ENCODE measurements at places on chromosomes 13 and 19.

DNA sequence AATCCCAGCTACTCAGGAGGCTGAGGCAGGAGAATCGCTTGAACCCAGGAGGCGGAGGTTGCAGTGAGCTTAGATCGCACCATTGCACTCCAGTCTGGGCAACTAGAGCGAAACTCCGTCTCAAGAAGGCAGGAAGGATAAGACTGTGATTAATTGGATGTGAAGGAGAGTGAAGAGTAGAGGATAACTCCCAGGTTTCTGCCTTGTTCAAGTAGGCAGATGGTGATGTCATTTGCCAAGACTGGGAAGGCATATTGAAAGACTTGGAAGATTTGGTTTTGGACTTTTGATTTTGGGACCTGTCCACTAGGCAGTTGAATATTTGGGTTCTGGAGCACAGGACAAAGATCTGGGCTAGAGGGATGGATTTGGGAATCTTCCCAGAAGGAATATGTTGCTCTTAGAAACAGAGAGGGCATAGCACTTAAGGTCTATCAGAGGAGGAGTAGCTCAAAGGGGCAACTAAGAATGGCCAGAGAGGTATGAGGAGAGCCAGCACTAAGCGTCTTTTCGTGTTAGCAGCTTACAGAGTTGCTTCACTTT lies 20.0 kb downstream of the GARRE1 start:
- DNase-seq = no peak

DNA sequence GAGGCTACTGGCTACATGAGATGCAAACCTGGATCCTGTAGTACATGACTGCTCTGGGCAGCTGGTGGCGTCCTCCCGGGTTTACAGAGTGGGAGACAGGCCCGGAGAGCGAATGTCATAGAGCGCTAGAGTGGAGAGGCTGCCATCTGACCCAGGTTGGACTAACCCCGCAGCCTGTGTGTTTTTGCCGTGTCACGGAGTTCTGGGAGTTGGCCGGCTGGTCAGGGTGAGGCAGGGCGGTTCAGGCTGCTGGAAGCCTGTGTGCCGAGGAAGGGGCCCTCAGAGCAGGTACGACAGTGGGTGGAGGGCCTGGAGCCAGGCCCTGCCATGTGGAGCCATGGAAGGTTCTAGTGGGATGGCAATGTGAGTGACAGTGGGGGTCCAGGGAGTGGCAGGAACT lies 12.5 kb downstream of the CRTC1 start:
- DNase-seq = no peak

DNA sequence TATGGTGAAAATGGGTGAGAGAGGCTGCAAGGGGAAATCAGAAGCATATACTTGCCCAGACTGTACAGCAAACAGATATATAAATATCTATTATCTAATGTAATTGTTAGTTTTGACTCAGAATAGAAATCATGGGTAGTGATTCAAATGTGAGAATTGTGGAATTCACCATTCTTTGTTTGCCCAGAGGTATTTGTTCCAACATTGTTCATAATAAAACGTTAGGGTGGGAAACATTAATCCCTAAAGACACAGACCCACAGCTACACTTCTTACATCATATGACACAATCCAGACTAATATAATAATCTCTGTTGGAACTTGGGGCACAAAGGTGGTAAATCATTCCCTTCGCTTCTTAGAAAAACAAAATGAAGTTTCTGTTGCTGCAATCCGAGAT lies 646.5 kb upstream of the SLITRK6 start:
- no peak for DNase-seq

GRCh38 chr13:21579754-21580316 lies 24.1 kb downstream of the MICU2 start:
- peak; percentile 59 for DNase-seq

- DNase-seq = no peak
Observed at GRCh38 chr13:105814902-105815250, 720.6 kb downstream of the EFNB2 start.

DNA sequence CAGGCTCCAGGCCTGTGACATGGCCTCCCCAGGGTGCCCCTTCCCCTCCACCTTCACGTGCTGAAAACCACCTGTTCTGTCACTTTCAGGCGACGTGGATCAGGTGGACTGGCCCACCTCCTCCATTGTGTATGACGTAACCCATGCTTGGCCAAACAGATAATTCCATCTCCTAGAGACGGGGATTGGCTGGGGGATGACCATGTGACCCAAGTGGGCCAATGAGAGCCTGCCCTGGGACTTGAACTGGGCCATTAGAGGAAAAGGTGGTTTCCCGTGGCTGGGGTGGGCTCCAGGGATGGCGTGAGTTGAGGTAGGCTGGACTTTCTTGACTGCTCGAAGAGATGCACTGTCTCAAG lies 3.6 kb upstream of the ADAMTSL5 start:
- DNase-seq = no peak

- no peak for DNase-seq
Observed at GRCh38 chr13:85509512-85509911, 289.7 kb downstream of the SLITRK6 start.

- peak; percentile 92 for DNase-seq
Observed at GRCh38 chr19:49850487-49851342, at the start of gene PTOV1. Gene PTOV1 (plus strand): TSS chr19:49851159.

GRCh38 chr13:73075954-73076353 lies 17.1 kb downstream of the KLF5 start:
- DNase-seq = no peak

DNA sequence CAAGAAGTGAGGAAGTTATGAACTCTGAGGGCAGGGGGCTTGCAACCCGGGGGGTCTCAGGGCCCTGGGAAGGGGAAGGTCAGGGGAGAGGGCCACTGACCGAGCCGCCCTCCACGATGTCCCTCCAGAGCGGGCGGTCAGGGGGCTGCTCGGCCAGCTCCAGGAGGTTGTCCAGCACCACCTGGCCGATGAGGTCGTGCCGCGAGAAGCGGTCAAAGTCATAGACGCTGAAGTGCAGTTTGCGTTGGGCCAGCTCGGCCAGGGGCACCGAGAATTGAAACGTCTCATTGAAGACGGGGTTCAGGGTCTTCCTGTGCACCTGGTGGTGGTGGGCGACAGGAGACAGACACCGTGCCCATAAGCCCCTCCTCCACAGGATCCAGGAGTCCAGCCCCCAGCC lies 10.5 kb downstream of the SYT3 start:
- DNase-seq = no peak

- DNase-seq = no peak
Observed at GRCh38 chr13:84659359-84659661, 777.0 kb upstream of the SLITRK1 start.

DNA sequence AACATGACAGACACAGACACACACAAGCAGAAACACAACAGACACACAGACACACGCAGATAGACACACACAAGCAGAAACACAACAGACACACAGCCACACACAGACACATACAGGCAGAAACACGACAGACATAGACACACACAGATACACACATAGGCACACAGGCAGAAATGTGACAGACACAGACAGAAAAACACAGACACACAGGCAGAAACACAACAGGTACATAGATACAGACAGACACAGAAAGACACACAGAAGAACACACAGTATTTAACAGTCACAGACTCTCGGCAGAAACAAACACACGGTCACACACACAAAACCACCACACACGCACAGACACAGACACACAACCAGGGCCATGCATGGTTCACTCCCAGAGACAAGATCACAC lies 905 bp downstream of the TBXA2R start:
- no peak for DNase-seq

- DNase-seq = no peak
Observed at GRCh38 chr13:103102482-103102881, 36.3 kb upstream of the SLC10A2 start.

DNA sequence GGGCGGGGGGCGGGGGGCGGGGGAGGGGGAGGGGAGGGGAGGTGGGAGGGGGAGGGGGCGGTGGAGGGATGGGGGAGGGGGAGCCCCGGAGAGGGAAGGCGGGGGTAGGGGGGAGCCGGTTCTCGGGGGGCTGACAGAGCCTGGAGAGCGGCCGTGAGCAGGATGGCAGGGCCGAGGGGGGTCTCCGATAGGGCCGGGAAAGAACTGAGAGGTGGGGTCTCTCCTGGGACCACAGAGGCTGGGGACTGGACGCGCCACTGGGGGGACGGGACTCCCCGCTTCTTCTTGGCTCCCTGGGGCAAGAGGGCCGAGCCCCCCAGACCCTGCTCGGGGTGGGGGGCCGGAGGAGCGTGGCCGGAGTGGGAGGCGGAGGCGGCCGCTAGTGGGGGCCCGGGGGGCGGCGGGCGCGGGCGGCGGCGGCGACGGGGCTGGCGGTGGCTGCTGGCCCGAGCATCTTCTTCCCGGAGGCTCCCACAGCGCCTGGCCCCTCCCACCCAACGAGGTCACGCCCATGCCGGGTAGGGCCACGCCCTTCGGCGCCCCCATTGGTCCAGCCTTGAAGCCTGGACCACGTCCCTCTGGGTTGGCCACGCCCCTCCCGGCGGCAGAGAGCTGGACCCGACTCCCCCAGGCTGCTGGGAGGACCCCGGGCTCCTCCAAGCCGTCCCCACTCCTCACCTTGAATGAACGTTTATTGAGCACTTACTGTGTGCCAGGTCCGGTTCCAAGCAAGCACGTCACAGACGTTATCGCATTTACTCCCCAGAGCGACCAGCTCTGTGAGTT lies at the start of gene NOVA2:
Gene NOVA2 (minus strand): TSS at position 313 of the 786 bp plus-strand sequence. CDS start 514 bp downstream, outside the sequence.
- DNase-seq = no peak

- DNase-seq = peak; percentile 74
Observed at GRCh38 chr19:52993342-52994178, 20.2 kb upstream of the ERVV-1 start.

GRCh38 chr13:59631271-59631670 lies 532.5 kb downstream of the DIAPH3 start:
- DNase-seq = no peak

DNA sequence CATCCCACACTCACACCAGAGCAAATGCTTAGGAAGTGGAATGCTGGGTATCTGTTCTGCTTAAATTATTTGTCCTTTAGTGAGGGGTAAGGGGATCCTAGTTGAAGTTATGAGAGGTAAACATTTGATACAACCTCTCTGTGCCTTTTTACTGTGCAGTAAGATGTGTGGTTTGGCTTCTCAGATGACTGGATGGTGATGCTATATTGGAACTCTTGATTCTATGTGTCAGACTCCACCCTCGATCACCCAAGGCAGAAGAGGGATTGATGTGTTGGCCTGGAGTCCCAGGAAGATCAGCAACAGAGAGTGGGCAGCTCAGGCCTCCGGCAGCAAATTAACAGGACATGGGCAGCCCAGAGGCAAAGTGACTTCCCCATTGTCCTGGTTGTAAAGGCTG lies 66.7 kb downstream of the SIPA1L3 start:
- no peak for DNase-seq

GRCh38 chr19:2240881-2241760 lies 4.5 kb downstream of the SF3A2 start:
- DNase-seq = no peak

- peak; percentile 63 for DNase-seq
Observed at GRCh38 chr13:19927117-19927748, 31.3 kb upstream of the ZMYM2 start.

DNA sequence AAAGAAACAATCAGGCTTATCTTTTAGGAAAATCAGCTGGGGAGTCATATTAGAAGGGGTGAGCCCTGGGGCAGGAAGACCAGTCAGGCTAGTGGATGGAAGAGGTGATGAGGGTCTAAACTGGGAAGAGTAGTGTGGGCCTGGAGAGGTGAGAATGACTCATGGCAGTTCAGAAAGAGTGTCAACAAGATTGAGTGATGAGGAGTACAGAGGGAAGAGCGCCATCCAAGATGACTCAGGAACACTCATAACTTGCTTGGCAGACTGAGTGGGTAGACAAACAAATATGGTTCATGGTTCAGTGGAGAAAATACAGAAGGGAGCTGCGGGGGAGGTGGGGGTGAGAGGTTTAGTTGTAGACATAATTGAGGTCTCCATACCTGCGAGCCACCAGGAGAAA lies 17.3 kb upstream of the CLDN10 start:
- DNase-seq = no peak

DNA sequence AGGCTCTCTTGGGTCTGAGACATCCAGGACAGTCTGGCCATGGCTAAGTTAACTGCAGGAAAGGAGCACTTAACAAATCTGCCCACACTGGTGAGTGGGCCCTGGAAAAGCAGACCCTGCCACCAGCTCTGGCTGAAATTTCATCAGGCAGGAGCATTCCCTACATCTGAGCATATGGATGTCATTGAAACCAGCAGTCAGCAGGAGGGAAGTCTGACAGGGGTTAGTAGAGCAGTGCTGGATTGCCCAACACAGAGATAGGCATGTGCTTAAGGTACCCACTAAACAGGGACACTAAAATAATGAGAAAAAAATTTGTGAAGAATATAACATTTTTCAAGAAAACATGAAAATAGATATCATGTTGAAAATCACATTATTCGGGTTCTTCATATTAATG lies 13.6 kb upstream of the ACOD1 start:
- DNase-seq = no peak

GRCh38 chr19:46803555-46803954 lies 15.2 kb upstream of the SLC1A5 start:
- no peak for DNase-seq

- DNase-seq = no peak
Observed at GRCh38 chr19:13110099-13110610, 6.4 kb downstream of the TRMT1 start.

- DNase-seq = no peak
Observed at GRCh38 chr13:74773248-74773647, 639.0 kb upstream of the KLF12 start.

DNA sequence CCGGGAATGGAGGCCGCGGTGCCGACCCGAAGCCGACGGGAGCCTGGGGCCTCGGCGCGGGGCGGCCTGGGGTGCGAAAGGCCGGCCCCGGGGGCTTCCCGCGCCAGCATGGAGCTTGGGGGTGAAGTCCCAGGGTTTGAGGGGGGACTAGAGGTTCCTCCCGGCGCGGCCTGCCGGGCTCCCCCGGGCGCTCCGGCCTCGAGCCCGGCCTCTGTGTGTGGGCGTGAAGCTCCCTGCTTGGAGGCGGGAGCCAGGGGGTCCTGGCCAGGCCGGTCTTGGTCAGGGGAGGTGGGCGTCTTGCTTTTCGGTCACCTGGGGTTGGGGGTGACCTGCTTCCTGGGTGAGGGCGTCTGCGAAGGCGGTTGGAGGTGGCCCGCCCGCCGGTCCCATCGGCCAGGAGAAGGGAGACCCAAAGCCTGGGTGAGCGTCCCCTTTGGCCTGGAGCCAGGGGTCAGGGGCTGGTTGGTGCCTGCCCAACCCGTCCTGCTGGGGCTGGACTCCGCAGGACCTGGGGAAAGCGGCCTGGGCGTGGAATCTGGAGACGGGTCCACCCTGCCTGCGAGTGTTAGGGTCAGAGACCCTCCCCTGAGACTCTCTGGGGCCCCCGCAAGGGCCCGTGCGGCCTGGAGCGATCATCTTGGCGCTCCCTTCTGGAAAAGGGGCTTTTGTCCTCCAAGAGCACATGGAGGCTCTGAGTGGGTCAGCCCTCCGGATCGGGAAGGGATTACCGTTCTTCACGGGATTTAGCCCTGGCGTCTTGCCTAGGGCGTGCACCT lies 535 bp downstream of the BSG start:
- DNase-seq = peak; percentile 28

GRCh38 chr19:511101-511851 lies 4.0 kb downstream of the TPGS1 start:
- peak; percentile 77 for DNase-seq

GRCh38 chr13:79392882-79393563 lies 13.0 kb downstream of the RBM26 start:
- peak; percentile 69 for DNase-seq

- no peak for DNase-seq
Observed at GRCh38 chr19:32302778-32303177, 42.6 kb upstream of the ZNF507 start.

- DNase-seq = no peak
Observed at GRCh38 chr19:41587838-41588210, 11.9 kb downstream of the CEACAM21 start.
